ENCODE measurements at places on chromosomes 5 and 9. TPM values are rescaled to one million over a fixed set of nuclear protein-coding genes. Genes with fewer than 3 reads are reported as not detected.
A peak's percentile ranks its signal among the peaks of the same experiment; 100 is the strongest.

GRCh38 chr9:133771486-133772482, 33.6 kb upstream of the SARDH start:
- peak; percentile 23 for DNase-seq
- peaks cover 5% of the 10 kb centered on the region for H3K36me3 ChIP-seq
- peak overlapping the region; percentile 49 for H3K27ac ChIP-seq
- H3K4me1 ChIP-seq = peaks cover 35% of the 10 kb centered on the region
- no peaks in the 10 kb centered on the region for H3K27me3 ChIP-seq

DNA sequence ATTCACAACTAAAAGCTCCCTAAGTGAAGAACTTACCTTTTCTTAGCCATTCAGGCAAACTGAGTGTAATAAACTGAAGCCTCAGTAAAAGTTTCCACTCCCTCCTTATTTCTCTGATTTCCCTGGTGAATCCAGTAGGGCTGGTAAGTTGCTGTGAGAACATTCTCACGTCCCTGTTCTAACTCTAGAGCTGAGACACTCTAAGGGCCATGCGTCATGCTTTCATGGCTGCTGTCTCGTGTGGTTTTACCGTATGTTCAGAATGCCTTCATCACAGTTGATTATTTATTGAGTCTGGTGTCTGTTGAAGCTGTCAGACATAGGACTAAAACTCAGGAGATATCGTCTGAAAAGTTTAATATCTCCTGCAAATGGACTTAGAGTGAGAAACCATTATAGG, 1.3 kb downstream of the OR2S2 start:
- H3K4me1 ChIP-seq = no peaks in the 10 kb centered on the region
- no peaks in the 10 kb centered on the region for H3K27me3 ChIP-seq
- H3K27ac ChIP-seq = no peak overlapping the region
- H3K4me3 ChIP-seq = no peak overlapping the region

- no peak overlapping the region for H3K4me3 ChIP-seq
Measured at GRCh38 chr9:124820698-124821623, 32.3 kb upstream of the WDR38 start.

DNA sequence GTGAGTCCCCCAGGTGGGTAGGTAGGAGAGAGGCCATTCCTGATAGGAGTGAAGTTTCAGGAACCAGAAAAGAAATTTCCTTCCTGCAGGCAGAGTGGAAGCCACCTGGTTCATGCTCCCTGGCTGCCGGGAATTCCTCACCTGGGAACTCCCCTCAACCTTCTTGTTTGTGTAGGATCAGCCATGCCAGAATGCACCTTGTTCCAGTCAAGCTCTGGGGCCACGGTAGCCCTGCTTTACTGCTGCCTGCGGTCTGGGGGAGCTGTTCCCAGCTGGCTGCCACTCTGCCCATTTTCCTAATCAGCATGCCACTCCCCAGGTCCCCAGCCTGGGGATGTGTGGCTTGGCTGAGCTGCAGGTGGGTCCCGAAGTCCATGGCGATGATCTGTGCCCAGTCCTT, 18.7 kb upstream of the B4GALT1 start:
- no peaks in the 10 kb centered on the region for H3K36me3 ChIP-seq
- no peak overlapping the region for H3K27ac ChIP-seq
- no peak for DNase-seq
- H3K27me3 ChIP-seq = no peaks in the 10 kb centered on the region

DNA sequence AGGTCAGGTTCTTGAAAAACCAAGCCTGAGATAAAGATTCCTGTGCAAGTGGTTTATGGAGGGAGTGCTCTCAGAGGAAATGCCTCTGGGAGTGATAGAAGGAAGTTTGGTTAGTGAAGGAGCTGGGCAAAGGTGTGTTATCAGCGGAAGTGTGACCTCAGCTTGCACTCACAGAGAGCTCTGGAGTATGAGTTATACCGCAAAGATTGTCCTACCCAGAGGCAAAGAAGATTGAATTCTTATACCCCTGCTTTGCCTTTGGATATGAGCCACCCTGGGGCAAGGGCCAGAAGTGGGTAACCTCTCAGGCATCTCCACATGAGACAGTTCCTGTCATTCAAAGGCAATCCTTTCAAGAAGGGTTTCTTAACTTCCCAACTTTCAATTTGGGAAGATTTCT, 145.6 kb downstream of the MUSK start:
- no peak for DNase-seq
- no peak overlapping the region for H3K4me3 ChIP-seq
- H3K4me1 ChIP-seq = no peaks in the 10 kb centered on the region
- no peak overlapping the region for H3K27ac ChIP-seq
- no peaks in the 10 kb centered on the region for H3K27me3 ChIP-seq

- no peaks in the 10 kb centered on the region for H3K27me3 ChIP-seq
- no peaks in the 10 kb centered on the region for H3K36me3 ChIP-seq
- H3K27ac ChIP-seq = no peak overlapping the region
- H3K4me1 ChIP-seq = no peaks in the 10 kb centered on the region
Measured at GRCh38 chr9:29319736-29320513, 1746.6 kb upstream of the C9orf72 start.

GRCh38 chr5:88675708-88676636, 207.0 kb downstream of the MEF2C start:
- H3K27ac ChIP-seq = no peak overlapping the region
- no peaks in the 10 kb centered on the region for H3K36me3 ChIP-seq
- no peak overlapping the region for H3K4me3 ChIP-seq
- no peak for DNase-seq
- H3K4me1 ChIP-seq = peaks cover 36% of the 10 kb centered on the region
- H3K27me3 ChIP-seq = no peaks in the 10 kb centered on the region

GRCh38 chr9:126781186-126782052, 23.4 kb upstream of the ZBTB43 start:
- H3K4me3 ChIP-seq = no peak overlapping the region
- H3K4me1 ChIP-seq = peaks cover 8% of the 10 kb centered on the region
- H3K36me3 ChIP-seq = no peaks in the 10 kb centered on the region
- peak; percentile 85 for DNase-seq
- H3K27me3 ChIP-seq = no peaks in the 10 kb centered on the region
- no peak overlapping the region for H3K27ac ChIP-seq

DNA sequence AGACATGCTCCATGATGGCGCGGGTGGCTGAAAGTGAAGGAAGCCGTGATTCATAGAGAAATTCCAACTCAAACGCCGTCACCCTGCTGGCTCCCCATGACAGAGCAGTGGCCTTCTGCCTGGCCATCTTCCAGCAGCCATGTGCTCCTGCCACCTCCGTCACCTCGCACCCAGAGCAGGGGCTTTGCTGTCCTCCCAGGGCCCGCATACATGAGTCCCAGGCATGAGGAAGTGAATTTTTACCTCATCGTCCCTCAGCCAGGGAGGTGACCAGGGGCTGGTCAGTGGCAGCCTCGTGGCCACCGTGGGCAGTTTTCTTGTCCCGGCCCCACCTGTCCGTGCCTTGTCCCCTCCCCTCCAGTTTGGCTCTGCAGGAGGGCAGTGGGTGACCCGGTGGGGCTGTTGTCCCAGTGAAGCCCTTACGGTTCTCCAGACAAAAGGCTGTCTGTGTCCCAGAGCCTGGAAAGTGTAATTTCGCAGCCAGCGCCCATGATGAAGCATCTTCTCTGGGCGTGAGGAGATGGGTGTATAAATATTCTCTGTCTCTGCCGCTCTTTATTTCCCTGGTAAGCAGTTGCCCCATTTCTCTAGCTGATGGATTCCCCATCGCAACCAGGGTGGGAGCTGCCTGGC, 124.0 kb upstream of the LMX1B start:
- DNase-seq = no peak
- H3K4me1 ChIP-seq = no peaks in the 10 kb centered on the region
- no peaks in the 10 kb centered on the region for H3K27me3 ChIP-seq
- H3K36me3 ChIP-seq = no peaks in the 10 kb centered on the region

The SPINK5 gene
- 1.6 TPM for total RNA-seq

- H3K36me3 ChIP-seq = no peaks in the 10 kb centered on the region
- no peaks in the 10 kb centered on the region for H3K27me3 ChIP-seq
- H3K27ac ChIP-seq = no peak overlapping the region
- no peak overlapping the region for H3K4me3 ChIP-seq
Measured at GRCh38 chr5:82586661-82587310, 308.6 kb upstream of the RPS23 start.

The CDH9 gene
- not detected for total RNA-seq

- no peaks in the 10 kb centered on the region for H3K27me3 ChIP-seq
- H3K4me3 ChIP-seq = no peak overlapping the region
- H3K36me3 ChIP-seq = no peaks in the 10 kb centered on the region
- DNase-seq = no peak
- no peaks in the 10 kb centered on the region for H3K4me1 ChIP-seq
- H3K27ac ChIP-seq = no peak overlapping the region
Measured at GRCh38 chr5:58300346-58300895, 159.5 kb downstream of the PLK2 start.

DNA sequence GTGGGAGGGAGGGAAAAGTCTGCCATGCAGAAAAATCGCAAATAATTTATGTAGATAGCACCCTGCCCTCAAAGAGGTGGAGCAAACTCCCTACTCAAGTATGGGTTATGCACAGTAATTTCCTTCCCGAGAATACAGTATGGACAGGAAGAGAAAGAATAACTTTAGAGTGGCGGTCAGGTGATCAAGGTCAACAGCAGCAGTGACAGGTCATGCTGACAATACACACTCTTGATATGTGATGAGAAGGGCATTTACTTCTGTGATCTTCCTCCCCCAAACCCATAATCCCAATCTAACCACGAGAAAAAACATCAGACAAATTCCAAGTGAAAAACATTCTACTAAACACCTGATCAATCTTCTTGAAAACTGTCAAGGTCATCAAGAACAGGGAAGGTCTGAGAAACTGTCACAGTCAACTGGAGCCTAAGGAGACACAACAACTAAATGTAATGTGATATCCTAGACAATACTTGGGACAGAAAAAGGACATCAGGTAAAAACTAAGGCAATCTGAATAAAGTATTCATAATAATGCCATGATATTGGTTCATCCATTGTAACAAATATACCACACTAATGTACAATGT, 11.7 kb downstream of the BICD2 start:
- no peak for DNase-seq
- no peak overlapping the region for H3K4me3 ChIP-seq
- H3K36me3 ChIP-seq = no peaks in the 10 kb centered on the region
- H3K27me3 ChIP-seq = no peaks in the 10 kb centered on the region
- H3K4me1 ChIP-seq = peaks cover 13% of the 10 kb centered on the region
- H3K27ac ChIP-seq = no peak overlapping the region

DNA sequence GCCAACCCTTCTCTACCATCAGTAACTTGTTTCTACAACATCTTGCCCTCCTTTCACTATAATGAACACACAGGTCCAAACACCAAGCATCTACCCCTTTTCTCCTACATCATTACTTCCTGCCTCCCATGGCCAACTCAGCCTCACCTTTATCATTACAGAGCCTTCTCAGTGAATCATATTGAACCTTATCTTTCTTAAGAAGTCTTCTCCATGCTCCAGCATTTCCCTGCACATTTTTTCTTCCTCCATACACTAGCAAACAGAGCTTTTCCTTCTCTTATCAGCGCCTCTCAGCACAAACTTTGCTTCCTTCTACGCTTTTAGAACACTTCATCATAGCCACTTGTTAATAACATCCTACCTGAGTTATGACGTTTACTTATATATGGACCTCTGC, 148.2 kb downstream of the ARL15 start:
- DNase-seq = no peak
- no peaks in the 10 kb centered on the region for H3K36me3 ChIP-seq
- no peak overlapping the region for H3K27ac ChIP-seq
- H3K4me1 ChIP-seq = no peaks in the 10 kb centered on the region
- H3K27me3 ChIP-seq = no peaks in the 10 kb centered on the region
- no peak overlapping the region for H3K4me3 ChIP-seq

DNA sequence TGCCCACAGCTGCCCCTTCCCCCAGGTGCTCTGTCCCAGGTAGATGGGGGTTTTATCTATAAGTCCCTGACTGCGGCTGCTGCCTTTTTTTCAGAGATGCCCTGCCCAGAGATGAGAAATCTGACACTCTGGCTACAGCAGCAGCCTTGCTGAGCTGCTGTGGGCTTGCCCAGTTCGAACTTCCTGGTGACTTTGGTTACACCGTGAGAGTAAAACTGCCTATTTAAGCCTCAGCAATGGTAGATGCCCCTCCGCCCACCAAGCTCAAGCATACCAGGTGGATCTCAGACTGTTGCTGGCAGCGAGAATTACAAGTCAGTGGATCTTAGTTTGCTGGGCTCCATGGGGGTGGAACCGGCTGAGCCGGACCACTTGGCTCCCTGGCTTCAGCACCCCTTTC, 56.8 kb downstream of the MINAR2 start:
- no peak overlapping the region for H3K4me3 ChIP-seq
- H3K27ac ChIP-seq = no peak overlapping the region
- no peaks in the 10 kb centered on the region for H3K4me1 ChIP-seq
- H3K27me3 ChIP-seq = no peaks in the 10 kb centered on the region
- H3K36me3 ChIP-seq = no peaks in the 10 kb centered on the region
- no peak for DNase-seq

- no peaks in the 10 kb centered on the region for H3K36me3 ChIP-seq
- H3K27ac ChIP-seq = no peak overlapping the region
- no peaks in the 10 kb centered on the region for H3K27me3 ChIP-seq
Measured at GRCh38 chr5:23033864-23034263, 180.7 kb upstream of the CDH12 start.

DNA sequence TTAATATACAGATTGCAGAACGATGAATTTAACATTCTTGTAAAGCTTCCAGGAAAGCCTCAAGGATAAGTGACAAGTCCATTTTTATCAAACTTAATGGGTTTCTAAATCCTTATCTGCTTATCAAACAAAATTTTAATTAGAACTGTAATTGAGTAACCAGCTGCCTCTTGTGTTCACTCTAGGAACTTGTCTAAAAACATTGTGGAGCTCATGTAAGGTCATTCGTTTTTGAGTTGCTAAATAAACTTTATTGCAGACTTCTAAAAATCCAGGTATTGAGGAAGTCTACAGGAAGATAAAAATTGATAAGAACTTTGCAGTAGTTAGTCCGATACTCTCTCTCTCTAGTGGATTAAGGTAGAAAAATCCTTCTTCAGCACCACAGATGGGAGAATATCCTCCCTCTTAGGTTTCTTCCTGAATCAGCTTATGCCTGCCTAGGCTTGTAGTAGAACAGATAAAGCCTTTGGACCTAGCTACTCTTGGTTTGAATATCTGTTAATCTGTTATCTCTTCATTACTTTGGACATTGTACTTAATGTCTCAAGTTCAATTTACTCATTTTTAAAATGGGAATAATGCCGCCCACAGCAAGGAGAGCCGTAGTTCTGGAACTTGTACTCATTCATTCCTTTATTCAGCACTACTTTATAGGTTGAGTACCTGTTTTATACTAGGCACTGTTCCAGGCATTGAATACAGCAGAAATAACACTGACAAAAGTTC, 60.0 kb upstream of the DHFR start:
- no peak overlapping the region for H3K4me3 ChIP-seq
- H3K4me1 ChIP-seq = peaks cover 4% of the 10 kb centered on the region
- DNase-seq = no peak
- H3K27ac ChIP-seq = no peak overlapping the region
- H3K36me3 ChIP-seq = no peaks in the 10 kb centered on the region

The NR5A1 gene
- not detected for total RNA-seq

- no peaks in the 10 kb centered on the region for H3K27me3 ChIP-seq
- H3K4me3 ChIP-seq = no peak overlapping the region
- no peak overlapping the region for H3K27ac ChIP-seq
- no peaks in the 10 kb centered on the region for H3K4me1 ChIP-seq
- no peaks in the 10 kb centered on the region for H3K36me3 ChIP-seq
Measured at GRCh38 chr5:122182491-122182921, 53.2 kb downstream of the ZNF474 start.

- no peaks in the 10 kb centered on the region for H3K36me3 ChIP-seq
- H3K27ac ChIP-seq = no peak overlapping the region
- DNase-seq = no peak
- no peaks in the 10 kb centered on the region for H3K27me3 ChIP-seq
- no peaks in the 10 kb centered on the region for H3K4me1 ChIP-seq
Measured at GRCh38 chr9:131035548-131035947, 26.6 kb downstream of the LAMC3 start.
